ENCODE measurements at places on chromosomes 3 and 15.

DNA sequence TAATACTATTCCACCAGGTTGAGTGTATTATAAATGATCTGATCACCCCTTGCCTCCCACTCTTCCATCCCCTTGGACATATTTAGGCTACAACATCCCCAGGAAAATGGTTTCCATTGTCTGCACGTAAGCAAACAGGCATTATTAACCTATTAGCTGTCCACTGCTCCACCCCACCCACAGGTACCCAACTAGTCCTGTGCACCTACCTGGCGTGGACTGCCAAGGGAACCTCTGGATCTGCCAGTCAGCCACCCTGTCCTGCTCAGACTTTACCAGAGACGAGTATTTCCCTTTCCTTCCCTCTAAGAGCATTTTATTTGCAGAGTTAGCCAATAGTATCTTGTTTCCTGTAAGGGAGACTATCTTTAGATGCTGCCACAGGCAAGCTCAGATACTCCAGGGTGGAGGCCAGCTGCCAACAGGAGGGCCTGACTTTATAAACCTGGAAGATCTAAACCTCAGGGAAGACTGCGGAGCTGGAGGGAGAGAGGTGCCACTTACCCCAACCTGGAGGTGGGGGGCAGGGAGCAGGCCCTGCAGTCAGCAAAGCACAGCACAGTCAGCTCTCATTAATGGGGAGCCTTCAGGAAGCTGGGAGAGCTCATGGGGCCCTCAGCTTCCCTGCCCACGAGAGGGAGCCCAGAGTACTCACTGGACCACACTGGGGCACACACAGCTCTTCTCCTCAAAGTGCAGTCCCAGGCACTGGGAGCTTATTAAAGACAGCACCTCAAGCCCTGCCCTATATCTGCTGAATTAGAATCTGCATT is at the start of gene CX3CR1:
TSS of gene CX3CR1 (minus strand) at position 292 of the 773 bp plus-strand sequence. CDS start 13,527 bp downstream, outside the sequence.
- DNase-seq, result no peak

GRCh38 chr15:38660738-38661137 is 96.1 kb upstream of the RASGRP1 start:
- DNase-seq, result no peak

DNA sequence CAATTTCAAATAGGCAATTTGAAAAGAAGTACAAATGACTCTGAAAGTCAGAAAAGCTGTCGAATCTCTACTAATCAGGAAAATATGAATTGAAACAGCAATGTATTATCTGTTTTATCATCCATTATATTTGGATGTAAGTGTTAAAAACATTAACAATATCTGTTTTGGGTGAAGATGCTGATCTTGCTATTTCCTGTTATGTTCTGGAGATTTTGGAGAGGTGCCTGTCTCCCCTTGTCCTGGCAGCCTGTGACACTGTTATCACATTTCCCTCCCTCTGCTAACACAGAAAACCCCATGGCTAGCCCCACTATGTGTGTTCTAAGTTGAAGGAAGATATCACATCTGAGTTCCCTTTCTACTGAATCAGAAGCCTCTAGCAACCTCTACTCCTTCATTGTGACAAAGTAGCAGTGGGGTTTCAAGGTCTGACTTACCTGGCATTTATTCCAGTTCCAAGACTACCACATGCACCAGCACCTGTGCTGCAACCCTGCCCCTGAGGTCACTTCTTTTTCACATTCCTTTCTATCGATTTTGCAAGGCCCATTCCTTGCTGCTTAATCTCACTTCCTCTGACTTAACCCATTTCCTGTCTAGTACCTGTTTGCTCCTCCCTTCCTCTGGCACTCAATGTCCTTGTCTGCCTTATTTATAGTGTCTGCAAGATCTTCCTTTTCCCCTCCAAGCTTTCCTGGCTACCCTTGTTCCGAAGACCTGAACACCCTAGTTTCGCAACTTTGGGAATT is 95.5 kb upstream of the COL8A1 start:
- no peak for DNase-seq

DNA sequence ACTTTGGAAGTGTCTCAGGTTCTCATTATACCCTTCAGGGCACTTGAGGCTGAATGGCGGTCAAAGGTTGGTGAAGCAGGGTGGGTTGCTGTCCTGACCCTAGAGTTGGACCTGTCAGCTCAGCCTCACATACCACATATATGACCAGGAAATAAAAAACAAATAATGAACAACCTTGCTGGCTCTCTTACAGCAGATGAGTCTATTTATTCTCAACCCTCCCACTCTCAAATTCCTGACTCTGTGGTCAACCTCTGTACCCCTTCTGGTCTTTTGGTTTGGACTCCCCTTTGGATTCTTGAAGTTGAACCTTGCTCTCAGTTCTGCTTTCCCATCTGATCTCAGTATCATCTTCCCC is 16.9 kb downstream of the PPP2R3A start:
- DNase-seq, result no peak

- DNase-seq, result no peak
These were observed 532 bp upstream of the SELENOT start for GRCh38 chr3:150602426-150603152.

- DNase-seq, result no peak
These were observed 255.5 kb downstream of the EPHB1 start for GRCh38 chr3:135050536-135050935.

DNA sequence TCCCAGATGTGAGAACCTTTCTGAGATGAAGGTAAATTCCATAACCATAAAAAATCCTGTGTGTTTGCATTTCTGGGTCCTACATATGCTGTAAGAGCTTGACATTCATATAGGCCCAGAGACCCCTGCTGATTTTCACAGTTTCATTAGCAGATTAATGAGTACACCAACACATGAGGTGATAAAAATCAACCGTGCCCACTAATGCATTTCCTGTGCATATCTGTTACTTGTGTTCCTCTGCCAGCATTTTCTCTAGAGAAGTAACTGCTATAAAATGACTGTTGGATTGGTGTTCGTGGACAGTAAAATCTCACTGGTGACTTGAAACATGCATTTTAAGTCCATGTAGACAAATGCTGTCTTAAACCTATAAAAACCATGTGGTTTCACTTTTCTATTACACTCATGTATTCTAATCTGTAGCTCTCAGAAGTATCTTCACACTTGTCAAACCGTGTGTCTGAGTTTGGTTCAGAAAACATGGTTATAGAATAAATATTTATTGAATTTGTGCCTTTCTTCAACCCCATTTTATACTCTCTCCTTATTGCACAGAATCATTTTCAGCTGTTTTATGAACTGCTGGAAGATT is 14.6 kb downstream of the MAP2K5 start:
- DNase-seq, result no peak

GRCh38 chr3:154976072-154976983 is 103.8 kb upstream of the MME start:
- DNase-seq, result no peak

DNA sequence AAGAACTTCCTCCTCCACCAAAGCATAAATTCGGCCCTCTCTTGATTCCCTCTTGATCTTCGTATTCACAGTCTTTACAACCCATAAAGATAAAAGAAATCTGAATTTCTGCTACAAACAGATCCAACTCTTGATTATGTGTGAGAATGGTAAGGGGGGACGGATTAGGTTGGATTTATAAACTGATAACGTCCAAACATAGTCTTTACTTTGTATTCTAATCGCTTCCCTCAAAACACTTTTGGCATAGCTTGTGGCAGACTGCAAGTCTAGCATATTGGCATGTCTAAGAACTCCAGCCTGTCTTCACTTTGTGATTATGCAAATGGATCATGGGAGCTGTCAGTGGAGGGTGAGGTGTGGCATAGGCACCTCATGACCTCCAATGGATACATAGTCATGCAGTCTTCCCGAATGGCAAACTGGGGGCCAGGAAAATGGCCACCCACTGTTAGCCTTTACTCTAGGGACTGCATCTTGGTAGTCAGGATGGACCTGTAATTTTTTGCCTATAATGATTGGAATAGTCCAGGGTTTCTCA is 24.3 kb upstream of the GPR171 start:
- DNase-seq, result no peak

DNA sequence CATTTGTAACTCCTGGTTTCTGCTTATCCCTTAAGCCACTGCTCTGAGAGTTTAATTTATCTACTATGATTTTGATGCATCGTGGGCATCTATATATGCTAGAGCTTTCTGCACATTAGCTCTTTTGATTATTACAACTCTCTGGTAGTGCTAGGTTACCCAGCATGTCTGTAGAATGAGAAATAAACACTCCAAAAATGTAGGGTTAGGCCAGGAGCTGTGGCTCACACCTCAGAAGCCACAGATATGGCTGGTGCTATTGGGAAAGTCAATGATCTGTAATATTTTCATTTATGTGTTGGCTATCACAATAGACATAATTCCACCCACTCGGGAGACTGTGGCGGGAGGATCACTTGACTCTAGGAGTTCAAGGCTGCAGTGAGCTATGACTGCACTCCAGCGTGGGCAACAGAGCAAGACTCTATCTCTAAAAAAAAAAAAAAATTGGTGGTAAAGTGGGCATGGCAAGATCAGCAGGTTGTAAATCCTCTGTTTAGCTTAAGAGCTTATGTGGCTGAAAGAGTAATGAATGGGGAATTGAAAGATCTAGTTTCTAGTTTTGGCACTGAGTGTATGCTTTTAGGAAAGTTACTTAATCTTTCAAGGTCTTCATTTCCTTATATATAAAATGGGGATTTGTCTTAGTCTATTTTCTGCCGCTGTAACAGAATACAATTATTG is 6.3 kb downstream of the TIGIT start:
- DNase-seq, result no peak

- no peak for DNase-seq
These were observed 15.9 kb downstream of the MAPKBP1 start for GRCh38 chr15:41790169-41790568.

- peak; percentile 39 for DNase-seq
These were observed 21.0 kb downstream of the ZDHHC3 start for GRCh38 chr3:44954962-44955361.

GRCh38 chr3:31958701-31959152 is 22.3 kb downstream of the OSBPL10 start:
- no peak for DNase-seq

DNA sequence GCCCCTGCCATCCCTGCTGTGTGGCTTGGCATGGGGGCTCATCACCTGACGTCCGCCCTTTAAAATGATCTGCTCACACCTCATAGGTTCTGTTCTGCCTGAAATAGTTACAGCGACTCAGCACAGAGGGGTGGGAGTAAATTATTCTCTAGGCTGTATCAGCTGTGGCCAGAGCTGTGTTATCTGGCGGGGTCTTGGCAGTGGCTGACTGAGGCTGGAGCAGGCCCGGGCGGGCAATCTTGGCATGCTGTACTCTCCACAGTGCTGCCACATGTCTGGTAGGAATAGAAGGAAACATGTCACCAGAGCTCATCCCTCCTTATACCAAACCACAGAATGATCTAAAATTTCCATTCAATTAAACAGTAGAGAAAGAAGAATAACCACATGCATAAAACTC is 499.9 kb upstream of the LMCD1 start:
- no peak for DNase-seq

- DNase-seq, result no peak
These were observed 6.2 kb downstream of the ZNF385D start for GRCh38 chr3:21744793-21745192.

GRCh38 chr15:58369261-58369701 is 62.5 kb upstream of the LIPC start:
- DNase-seq, result no peak

- no peak for DNase-seq
These were observed 142.1 kb upstream of the RAD18 start for GRCh38 chr3:9105421-9105820.

DNA sequence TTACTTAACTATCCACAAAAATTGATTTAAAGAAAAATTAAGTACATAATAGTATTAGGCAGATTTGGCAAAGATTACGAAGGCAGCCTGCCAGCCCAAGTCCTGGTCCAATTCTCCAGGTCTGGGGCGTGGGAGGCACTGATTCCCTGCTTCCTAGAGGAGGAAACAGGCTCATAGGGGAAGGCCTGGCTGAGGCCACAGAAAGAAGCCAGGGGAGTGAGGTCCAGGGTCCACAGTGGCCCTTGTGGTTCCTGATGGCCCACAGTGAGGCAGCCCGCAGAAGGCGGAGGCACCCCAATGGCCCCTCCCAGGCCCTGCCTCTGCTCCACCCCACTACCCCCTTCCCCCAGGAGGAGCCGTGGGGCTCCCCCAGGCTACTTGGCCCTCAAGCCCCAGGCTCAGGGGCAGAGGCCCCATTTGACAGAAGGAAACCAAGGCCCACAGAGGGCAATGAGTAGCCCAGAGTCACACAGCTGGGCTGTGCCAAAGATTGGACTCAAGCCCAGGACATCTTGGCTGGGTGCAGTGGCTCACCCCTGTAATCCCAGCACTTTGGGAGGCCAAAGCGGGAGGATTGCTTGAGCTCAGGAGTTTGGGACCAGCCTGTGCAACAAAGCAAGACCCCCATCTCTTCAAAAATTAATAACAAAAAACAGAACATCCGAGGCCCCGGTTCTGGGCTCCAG is 21.0 kb downstream of the H1-8 start:
- DNase-seq, result no peak

- no peak for DNase-seq
These were observed 274.9 kb downstream of the ABHD5 start for GRCh38 chr3:43965656-43966055.

- DNase-seq, result no peak
These were observed 569.6 kb upstream of the ROBO2 start for GRCh38 chr3:76470285-76470684.

DNA sequence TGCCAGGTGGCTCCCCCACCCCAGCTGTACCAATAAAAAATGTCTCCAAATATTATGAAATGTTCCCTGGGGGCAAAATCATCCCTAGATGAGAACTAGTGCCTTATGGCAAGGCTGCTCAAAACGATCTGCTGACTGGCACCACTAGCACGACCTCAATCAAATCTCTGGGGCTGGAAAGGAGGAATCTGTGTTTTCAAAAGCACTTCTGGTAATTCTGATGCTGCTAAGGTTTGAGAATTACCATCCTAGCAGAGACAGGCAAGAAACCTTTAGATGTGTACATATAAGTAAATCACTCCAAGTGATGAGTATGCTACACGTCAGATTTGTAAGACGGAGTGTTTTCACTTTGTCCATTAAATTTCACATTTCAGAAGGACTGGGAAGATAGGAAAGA is 360.1 kb upstream of the THRB start:
- no peak for DNase-seq

- DNase-seq, result peak; percentile 68
These were observed 69.5 kb upstream of the VEPH1 start for GRCh38 chr3:157572559-157573270.

GRCh38 chr3:136928240-136928639 is 29.5 kb upstream of the IL20RB start:
- no peak for DNase-seq

GRCh38 chr15:64351265-64351664 is 4.7 kb downstream of the CSNK1G1 start:
- DNase-seq, result no peak

GRCh38 chr15:48641416-48641815 is 4.1 kb downstream of the FBN1 start:
- DNase-seq, result peak; percentile 40

GRCh38 chr3:32401556-32402081 is 10.0 kb downstream of the CMTM7 start:
- no peak for DNase-seq

DNA sequence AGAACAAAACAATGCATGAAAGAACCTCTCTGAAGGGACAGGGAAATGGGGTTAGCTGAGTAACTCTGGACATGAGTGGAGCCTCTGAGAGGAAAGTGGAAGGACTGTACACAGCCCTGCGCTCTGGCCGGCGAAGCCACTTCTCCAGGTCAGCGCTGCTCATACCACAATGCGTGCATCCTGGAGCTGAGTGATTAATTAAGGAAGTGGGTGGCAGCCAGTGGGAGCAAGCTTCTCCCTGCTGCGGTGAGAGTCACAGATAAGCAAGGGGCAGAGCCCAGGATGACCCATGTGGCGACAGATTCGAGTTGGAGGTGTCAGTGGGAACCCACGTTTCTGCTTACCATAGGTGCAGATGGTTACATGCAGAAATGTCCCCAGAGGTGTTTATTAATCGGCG is 48.0 kb downstream of the KLF15 start:
- no peak for DNase-seq

GRCh38 chr3:97778152-97778551 is 13.6 kb downstream of the ARL6 start:
- no peak for DNase-seq

Data from NAMALWA (cell line).